Ascending aorta (tissue), 2 donors: ENCODE measurements at places on chromosomes 3 and 15.

DNA sequence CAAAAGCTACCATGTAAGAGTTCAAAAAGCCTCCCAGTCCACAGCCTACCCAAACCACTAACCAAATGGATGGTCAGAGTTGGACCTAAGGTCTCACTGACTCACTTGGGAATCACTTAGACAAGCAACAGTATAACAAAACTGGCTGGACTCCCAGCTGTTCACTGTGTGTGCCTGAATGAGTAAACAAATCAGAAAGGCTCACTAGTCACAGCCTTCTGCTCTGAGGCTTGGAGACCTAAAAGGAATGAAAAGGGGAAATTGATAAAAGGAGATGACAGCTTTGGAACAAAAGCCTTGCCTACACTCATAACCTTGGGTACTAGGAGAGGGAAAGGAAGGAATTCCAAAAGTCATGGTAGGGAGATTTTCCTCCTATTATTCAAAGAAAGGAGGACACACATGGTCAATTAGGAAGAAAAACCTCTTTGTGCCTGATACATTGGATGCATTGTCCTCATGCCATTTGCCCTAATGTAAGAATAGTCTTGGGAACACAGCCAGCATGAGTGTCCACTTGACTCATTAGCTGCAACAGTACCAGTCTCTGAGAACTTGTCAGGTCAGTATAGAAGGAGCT is 92.3 kb downstream of the FRMD5 start:
- H3K36me3 ChIP-seq = no peaks in the 10 kb centered on the region
- H3K27ac ChIP-seq = no peak overlapping the region
- no peaks in the 10 kb centered on the region for H3K27me3 ChIP-seq
- no peaks in the 10 kb centered on the region for H3K4me1 ChIP-seq

- H3K4me1 ChIP-seq = no peaks in the 10 kb centered on the region
- H3K27me3 ChIP-seq = no peaks in the 10 kb centered on the region
- no peak overlapping the region for H3K4me3 ChIP-seq
- no peak for DNase-seq
- H3K36me3 ChIP-seq = peaks cover 16% of the 10 kb centered on the region
Observed at GRCh38 chr3:49158103-49158709, 7.9 kb downstream of the CCDC71 start.

GRCh38 chr3:189621948-189622603 is 9.1 kb upstream of the TP63 start:
- no peaks in the 10 kb centered on the region for H3K27me3 ChIP-seq
- H3K27ac ChIP-seq = no peak overlapping the region
- no peak for DNase-seq
- no peaks in the 10 kb centered on the region for H3K36me3 ChIP-seq
- H3K4me1 ChIP-seq = no peaks in the 10 kb centered on the region

GRCh38 chr15:62432702-62433398 is 267.8 kb upstream of the C2CD4B start:
- no peak overlapping the region for H3K4me3 ChIP-seq
- H3K36me3 ChIP-seq = no peaks in the 10 kb centered on the region
- peak overlapping the region; percentile 80 for H3K27ac ChIP-seq

DNA sequence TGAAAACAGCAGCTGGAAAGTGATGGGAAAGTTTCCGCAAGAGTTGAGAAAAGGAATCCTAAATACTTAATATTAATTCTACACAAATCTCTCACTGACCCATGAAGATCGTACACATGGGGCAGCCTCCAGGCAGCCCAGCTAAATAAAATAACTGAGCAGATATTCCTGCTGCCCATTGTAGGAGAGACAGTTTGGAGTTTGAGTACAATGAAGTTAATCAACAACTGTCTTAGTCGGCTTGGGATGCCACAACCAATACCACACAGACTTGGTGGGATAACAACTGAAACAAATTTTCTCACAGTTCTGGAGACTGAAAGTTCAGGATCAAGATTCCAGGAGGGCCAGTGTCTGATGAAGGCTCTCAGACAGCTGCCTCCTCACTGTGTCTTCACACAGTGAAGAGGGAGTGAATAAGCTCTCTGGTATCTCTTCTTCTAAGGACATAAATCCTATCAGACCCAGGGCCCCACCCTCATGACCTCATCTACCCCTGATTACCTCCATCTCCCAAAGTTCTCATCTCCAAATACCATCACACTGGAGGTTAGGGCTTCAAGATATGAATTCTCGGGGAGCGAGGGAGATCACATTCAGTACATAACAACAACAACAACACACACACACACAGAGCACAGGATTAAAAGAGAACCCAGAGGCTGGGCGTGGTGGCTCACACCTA is 9.7 kb downstream of the TRPM7 start:
- no peak for DNase-seq
- H3K4me3 ChIP-seq = no peak overlapping the region
- no peak overlapping the region for H3K27ac ChIP-seq
- no peaks in the 10 kb centered on the region for H3K27me3 ChIP-seq
- H3K36me3 ChIP-seq = no peaks in the 10 kb centered on the region

GRCh38 chr3:39011191-39011736 is 40.5 kb downstream of the SCN11A start:
- no peaks in the 10 kb centered on the region for H3K4me1 ChIP-seq
- no peaks in the 10 kb centered on the region for H3K27me3 ChIP-seq
- no peak overlapping the region for H3K27ac ChIP-seq
- no peak for DNase-seq

DNA sequence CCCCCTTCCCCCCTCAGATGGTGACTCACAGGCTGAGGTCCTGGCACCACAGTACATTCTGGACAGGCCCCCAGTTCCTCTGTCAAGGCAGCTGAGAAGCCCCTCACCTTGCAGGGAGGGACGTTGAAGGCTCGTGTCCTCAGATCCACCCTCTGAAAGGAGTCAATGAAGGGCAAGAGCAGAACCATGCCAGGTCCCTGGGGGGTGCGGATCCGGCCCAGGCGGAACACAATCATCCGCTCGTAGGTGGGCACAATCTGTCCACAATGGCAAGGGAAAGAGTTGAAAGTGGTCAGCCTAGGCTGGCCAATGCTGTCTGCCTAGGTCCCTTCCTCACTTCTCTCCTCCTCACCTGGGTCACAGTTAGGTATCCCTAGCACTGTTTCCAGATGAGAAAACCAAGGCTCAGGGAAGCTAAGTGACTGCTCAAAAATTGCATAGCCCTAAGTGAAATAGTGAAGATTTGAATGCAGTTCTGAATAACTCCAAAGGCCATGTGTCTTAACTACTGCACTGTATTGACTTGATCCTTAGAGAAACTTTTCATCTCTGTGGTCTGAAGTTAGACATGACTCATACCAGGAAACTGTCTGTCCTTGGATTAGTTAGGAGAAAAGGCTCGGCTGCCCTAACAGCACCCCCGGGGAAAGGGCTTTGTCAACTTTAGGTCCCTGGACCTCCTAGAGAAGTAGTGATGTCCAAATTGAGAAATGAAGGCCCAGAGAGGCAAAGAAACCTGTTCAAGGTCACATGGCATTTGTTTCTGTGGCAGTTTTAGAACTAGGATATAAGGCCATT is 2.9 kb downstream of the STOML1 start:
- H3K4me1 ChIP-seq = peaks cover 54% of the 10 kb centered on the region
- H3K27me3 ChIP-seq = no peaks in the 10 kb centered on the region
- no peaks in the 10 kb centered on the region for H3K36me3 ChIP-seq
- DNase-seq = no peak
- H3K27ac ChIP-seq = peak overlapping the region; percentile 90
- H3K4me3 ChIP-seq = no peak overlapping the region

GRCh38 chr3:182258538-182259177 is 534.6 kb upstream of the ATP11B start:
- no peak overlapping the region for H3K27ac ChIP-seq
- no peak overlapping the region for H3K4me3 ChIP-seq
- no peaks in the 10 kb centered on the region for H3K27me3 ChIP-seq
- H3K4me1 ChIP-seq = no peaks in the 10 kb centered on the region
- no peak for DNase-seq
- H3K36me3 ChIP-seq = no peaks in the 10 kb centered on the region

GRCh38 chr3:32372213-32372490 is 19.5 kb upstream of the CMTM7 start:
- no peaks in the 10 kb centered on the region for H3K27me3 ChIP-seq
- H3K4me3 ChIP-seq = no peak overlapping the region
- no peaks in the 10 kb centered on the region for H3K4me1 ChIP-seq
- no peak for DNase-seq
- H3K27ac ChIP-seq = no peak overlapping the region

GRCh38 chr15:31065824-31066223 is 35.7 kb downstream of the TRPM1 start:
- no peaks in the 10 kb centered on the region for H3K36me3 ChIP-seq
- H3K4me1 ChIP-seq = no peaks in the 10 kb centered on the region
- no peak overlapping the region for H3K4me3 ChIP-seq

GRCh38 chr3:145450018-145450682 is 710.8 kb downstream of the PLOD2 start:
- DNase-seq = no peak
- no peak overlapping the region for H3K27ac ChIP-seq
- no peaks in the 10 kb centered on the region for H3K27me3 ChIP-seq
- H3K4me1 ChIP-seq = no peaks in the 10 kb centered on the region
- H3K4me3 ChIP-seq = no peak overlapping the region
- H3K36me3 ChIP-seq = no peaks in the 10 kb centered on the region

GRCh38 chr3:198113206-198114053 is 153.4 kb downstream of the LMLN start:
- H3K4me3 ChIP-seq = peak overlapping the region; percentile 48
- H3K4me1 ChIP-seq = no peaks in the 10 kb centered on the region
- H3K27ac ChIP-seq = no peak overlapping the region
- no peaks in the 10 kb centered on the region for H3K36me3 ChIP-seq

GRCh38 chr15:88976656-88977055 is 63.5 kb upstream of the MFGE8 start:
- H3K36me3 ChIP-seq = no peaks in the 10 kb centered on the region
- no peak overlapping the region for H3K27ac ChIP-seq
- H3K27me3 ChIP-seq = no peaks in the 10 kb centered on the region
- H3K4me1 ChIP-seq = no peaks in the 10 kb centered on the region
- DNase-seq = no peak

DNA sequence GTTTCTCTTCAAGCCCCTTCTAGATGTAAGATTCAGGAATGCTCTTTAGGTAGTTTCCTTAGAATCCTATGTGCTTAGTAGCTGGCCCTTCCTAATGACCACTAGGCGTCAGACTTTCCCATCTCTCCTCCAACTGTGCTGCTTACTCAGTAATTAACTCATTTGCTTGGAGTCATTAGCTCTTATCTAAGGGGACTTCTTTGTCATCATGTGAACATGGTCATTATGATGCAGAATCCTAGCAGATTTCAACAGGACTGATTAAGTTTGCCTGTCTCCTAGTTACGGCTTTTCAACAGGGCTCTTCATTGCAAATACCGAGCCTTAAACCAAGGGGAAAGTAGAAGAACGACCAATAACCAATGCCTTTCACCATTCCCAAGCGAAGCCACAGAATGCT is 46.4 kb downstream of the GJD2 start:
- no peaks in the 10 kb centered on the region for H3K4me1 ChIP-seq
- no peak for DNase-seq
- no peak overlapping the region for H3K4me3 ChIP-seq
- H3K27me3 ChIP-seq = no peaks in the 10 kb centered on the region
- no peaks in the 10 kb centered on the region for H3K36me3 ChIP-seq

DNA sequence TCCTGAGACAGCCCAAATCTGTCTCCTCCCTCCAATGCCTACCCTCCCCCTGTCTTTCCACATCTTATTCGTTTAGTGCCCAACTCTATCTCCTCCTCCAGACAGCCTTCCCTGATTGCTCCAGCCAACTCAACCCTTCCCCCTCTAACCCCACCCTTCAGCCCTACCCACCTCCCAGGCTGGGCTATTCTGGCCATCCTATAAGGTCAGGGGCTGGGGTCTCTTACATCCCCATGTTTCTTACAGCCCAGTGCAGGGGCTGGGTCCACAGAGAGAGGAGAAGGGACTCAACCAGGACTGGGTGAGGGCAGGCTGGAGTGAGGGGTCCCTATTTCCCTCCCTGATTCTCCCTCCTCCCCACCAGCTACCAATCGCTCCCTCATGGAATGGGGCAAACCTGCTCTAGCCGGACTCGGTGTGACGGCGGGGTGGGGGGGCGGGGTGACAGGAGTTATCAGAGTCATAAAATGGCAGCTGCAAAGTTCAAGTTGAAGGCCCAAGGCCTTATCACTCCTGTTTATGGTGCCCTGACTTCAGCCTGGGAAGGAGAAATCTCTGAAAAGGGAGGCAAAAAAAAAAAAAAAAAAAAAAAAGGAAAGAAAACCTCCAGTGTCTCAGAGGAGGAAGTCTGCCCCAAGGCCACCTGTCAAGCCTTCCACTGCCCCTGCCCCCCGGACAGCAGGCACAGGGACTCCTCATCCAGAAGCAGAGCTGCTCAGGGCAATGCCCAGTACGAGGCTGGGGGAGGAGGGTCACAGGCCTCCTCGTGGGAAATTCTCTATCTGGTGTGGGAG is 2.1 kb downstream of the VIPR1 start:
- no peaks in the 10 kb centered on the region for H3K27me3 ChIP-seq
- no peak overlapping the region for H3K27ac ChIP-seq
- H3K36me3 ChIP-seq = no peaks in the 10 kb centered on the region
- DNase-seq = peak; percentile 61
- H3K4me1 ChIP-seq = peaks cover 2% of the 10 kb centered on the region
